Activated T-cell treated with anti-CD3 and anti-CD28 coated beads, Interleukin-2, amount 50 U/mL, for 24 hours (primary cell): ENCODE measurements at places on chromosomes 7 and 10.
A peak's percentile ranks its signal among the peaks of the same experiment; 100 is the strongest.

DNA sequence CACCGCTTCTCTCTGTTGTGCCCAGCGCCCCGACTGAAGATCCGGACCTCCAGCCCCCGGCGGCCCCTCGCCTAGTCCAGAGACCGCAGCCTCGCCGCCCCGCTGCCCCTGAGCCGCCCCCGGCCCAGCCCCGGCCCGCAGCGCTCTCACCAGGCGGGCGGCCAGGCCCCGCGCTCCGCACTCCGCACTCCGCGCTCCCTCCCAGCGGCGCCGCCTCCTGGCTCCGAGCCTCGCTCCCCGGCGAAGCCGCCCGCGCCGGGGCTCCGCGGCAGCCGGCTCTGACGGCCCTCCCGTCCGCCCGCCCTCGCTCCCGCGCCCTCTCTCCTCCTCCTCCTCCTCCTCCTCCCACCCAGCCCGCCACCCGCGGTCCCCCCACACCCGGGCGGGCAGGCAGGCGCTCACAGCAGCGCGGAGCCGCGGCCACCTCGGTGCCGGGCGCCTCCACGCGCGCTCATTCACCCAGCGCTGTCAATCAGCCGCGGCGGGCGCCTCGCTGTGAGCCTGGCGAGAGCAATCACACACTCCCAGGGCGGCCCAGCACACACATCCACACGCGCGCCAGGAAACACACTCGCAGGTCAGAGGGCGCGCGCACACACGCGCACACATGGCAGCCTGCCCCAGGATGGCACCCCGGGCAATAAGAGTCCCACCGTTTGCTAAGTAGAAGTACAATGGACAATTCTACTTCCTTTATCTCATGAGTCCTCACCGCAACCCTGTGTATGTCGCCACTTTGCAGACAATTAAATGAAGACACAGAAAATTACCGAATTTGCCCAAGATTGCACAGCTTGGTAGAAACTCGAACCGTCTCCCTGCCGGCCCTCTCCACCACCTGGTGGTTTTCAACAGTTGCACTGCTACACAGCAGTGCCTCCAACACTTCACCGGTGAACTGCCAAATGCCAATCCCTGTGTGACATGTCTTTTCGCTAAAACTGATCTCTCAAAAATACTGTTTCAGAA lies at the start of gene PRRT4:
Gene PRRT4 (minus strand): TSS at position 280 of the 969 bp plus-strand sequence.
- H3K27ac ChIP-seq, result peak within 1 kb of the TSS; percentile 42
- peaks cover 70% of the 10 kb centered on the region for H3K27me3 ChIP-seq
- H3K4me3 ChIP-seq, result peak within 1 kb of the TSS; percentile 70
- DNase-seq, result peak; percentile 67
- H3K36me3 ChIP-seq, result no peaks in the 10 kb centered on the region
- H3K4me1 ChIP-seq, result peaks cover 23% of the 10 kb centered on the region

DNA sequence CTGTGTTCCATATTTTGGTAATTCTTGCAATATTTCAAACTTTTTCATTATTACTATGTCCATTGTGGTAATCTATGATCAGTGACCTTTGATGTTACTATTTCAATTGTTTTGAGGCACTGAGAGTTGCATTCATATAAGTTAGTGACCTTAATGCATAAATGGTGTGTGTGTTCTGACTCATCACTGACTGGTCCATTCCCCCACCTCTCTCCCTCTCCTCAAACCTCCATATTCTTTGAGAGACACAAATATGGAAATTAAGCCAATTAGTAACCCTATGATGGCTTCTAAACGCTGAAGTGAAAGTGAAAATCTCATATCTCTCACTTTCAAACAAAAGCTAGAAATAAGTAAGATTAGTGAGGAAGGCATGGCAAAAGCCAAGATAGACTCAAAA lies 739.6 kb downstream of the CCSER2 start:
- H3K27me3 ChIP-seq, result no peaks in the 10 kb centered on the region
- no peak for DNase-seq
- H3K4me1 ChIP-seq, result no peaks in the 10 kb centered on the region
- H3K4me3 ChIP-seq, result no peak overlapping the region

- no peaks in the 10 kb centered on the region for H3K36me3 ChIP-seq
- H3K4me1 ChIP-seq, result no peaks in the 10 kb centered on the region
- H3K4me3 ChIP-seq, result no peak overlapping the region
- H3K27ac ChIP-seq, result no peak overlapping the region
- H3K27me3 ChIP-seq, result no peaks in the 10 kb centered on the region
Observed at GRCh38 chr7:85699482-85699881, 512.6 kb upstream of the SEMA3D start.

GRCh38 chr10:98910546-98910945 lies 325.1 kb downstream of the HPSE2 start:
- no peaks in the 10 kb centered on the region for H3K27me3 ChIP-seq
- no peak overlapping the region for H3K4me3 ChIP-seq
- no peaks in the 10 kb centered on the region for H3K36me3 ChIP-seq
- no peaks in the 10 kb centered on the region for H3K4me1 ChIP-seq

- H3K36me3 ChIP-seq, result no peaks in the 10 kb centered on the region
- no peak for DNase-seq
- H3K4me1 ChIP-seq, result no peaks in the 10 kb centered on the region
- H3K27me3 ChIP-seq, result peaks cover 34% of the 10 kb centered on the region
- no peak overlapping the region for H3K4me3 ChIP-seq
- no peak overlapping the region for H3K27ac ChIP-seq
Observed at GRCh38 chr7:54986716-54987115, 32.1 kb upstream of the EGFR start.

- H3K27ac ChIP-seq, result no peak overlapping the region
- no peak overlapping the region for H3K4me3 ChIP-seq
- no peak for DNase-seq
- H3K4me1 ChIP-seq, result no peaks in the 10 kb centered on the region
- H3K36me3 ChIP-seq, result no peaks in the 10 kb centered on the region
- peaks cover 8% of the 10 kb centered on the region for H3K27me3 ChIP-seq
Observed at GRCh38 chr7:111639934-111640333, 77.6 kb upstream of the IMMP2L start.

DNA sequence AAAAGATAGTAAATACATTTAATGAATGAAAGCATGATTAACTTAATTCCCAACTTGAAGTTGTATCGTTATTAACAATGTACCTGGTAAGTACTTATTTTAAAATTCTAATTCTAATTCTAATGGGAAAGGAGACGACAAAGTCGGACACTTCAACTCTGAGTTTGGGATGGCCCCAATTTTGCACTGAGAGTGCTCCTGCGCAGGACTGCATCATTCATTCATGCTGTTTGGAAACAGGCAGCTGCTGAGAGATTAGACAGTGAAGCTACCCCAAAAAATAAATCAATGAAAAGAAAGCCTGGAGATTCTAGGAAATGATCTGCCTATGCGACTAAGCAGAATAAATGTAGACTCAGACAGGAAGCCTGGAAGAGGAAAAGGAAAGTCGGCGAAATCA lies 141.7 kb upstream of the VKORC1L1 start:
- no peak for DNase-seq
- peaks cover 4% of the 10 kb centered on the region for H3K4me1 ChIP-seq
- H3K27me3 ChIP-seq, result no peaks in the 10 kb centered on the region
- H3K4me3 ChIP-seq, result no peak overlapping the region
- H3K27ac ChIP-seq, result no peak overlapping the region

DNA sequence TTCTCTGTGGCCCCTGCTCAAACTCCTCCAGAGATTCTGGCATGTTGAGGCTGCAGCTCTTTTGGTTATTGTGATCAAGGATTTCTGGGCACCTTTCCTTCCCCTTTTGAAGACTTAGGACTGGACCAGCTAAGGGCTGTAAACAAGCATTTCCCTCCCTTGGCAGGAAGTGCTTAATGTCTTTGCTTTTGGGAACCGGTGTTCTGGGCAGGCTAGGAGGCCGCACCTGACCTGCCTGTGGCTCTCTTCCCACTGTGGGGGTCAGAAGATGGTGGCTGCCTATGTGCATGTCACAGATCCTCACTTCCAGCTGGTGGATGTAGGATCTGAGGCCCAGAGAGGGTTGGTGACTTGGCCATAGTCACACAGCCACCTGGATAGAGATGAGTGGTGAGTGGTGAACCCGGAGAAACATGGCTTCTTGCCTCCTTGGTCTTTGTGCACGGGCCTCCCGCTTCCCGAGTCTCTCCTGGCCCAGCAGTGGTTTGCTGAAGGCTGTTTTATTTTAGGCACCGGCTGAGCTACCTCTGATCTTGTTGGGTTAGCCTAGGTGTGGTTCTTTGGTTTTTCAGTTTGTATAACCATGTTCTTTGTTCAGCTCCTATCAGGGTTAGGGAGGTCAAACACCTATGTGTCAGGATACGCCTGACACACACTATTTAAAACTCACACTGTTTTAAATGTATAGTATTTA lies 82.0 kb downstream of the GRK5 start:
- peak overlapping the region; percentile 66 for H3K27ac ChIP-seq
- no peak overlapping the region for H3K4me3 ChIP-seq
- H3K27me3 ChIP-seq, result no peaks in the 10 kb centered on the region
- DNase-seq, result no peak
- H3K36me3 ChIP-seq, result no peaks in the 10 kb centered on the region

GRCh38 chr7:140923358-140924006 lies 1.2 kb downstream of the BRAF start:
- H3K27me3 ChIP-seq, result no peaks in the 10 kb centered on the region
- H3K36me3 ChIP-seq, result peaks cover 9% of the 10 kb centered on the region
- no peak overlapping the region for H3K4me3 ChIP-seq
- H3K27ac ChIP-seq, result no peak overlapping the region
- peaks cover 27% of the 10 kb centered on the region for H3K4me1 ChIP-seq
- DNase-seq, result no peak

DNA sequence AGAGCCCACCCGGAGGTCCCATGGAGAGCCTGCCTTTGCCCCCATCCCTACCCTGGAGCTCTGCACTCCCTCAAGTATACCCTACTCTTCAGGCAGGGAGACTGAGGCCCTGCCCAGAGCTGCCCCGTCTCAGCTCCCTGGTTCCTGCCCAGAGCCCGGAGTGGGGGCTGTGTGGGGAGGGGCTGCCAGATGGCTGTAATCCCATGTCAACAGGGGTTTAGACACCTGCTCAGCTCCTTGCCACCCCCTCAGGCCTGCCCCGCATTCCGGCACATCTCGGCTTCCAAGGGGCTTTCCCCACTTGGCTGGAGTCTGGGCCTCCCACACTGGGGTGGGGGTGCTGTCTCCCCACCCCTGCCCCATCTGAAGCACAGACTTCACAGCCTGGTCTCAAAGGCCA lies 20.9 kb upstream of the LFNG start:
- H3K27ac ChIP-seq, result no peak overlapping the region
- H3K36me3 ChIP-seq, result no peaks in the 10 kb centered on the region
- no peak for DNase-seq
- H3K4me1 ChIP-seq, result peaks cover 2% of the 10 kb centered on the region
- H3K4me3 ChIP-seq, result no peak overlapping the region
